ENCODE measurements at places on chromosomes 11 and 22.
A peak's percentile ranks its signal among the peaks of the same experiment; 100 is the strongest.

DNA sequence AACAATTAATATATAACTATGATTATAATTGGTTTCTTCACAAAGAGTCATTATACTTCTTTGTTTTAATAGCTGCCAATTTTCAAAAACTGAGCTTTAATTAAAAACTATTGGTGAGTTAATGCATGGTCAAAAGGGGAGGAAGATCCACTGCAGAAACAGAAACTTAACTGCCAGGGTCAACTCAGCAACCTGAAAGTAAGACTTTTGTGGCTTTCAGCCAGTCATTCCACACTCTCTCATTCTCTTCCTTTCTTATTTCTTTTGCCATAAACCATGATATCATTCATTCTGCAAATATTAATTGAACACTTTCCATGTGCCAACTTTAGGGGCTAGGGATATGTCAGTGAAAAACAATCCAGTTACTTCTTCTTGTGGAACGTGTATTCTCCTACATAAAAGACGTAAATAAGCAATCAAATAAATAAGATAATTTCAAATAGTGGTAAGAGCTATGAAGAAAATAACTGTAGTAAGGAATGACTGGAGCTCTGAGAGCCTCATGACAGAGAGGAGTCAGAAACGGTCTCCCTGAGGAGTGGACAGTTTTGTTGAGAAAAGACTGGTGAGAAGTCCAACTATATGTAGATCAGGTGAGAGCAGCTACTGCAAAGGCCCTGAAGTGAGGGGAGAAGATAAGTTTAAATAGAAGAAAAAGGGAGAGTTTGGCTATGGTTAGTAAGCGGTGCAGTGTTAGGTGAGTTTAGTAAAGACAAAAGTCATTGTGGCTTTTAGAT, 130.5 kb downstream of the GRIA4 start:
- DNase-seq, result no peak

DNA sequence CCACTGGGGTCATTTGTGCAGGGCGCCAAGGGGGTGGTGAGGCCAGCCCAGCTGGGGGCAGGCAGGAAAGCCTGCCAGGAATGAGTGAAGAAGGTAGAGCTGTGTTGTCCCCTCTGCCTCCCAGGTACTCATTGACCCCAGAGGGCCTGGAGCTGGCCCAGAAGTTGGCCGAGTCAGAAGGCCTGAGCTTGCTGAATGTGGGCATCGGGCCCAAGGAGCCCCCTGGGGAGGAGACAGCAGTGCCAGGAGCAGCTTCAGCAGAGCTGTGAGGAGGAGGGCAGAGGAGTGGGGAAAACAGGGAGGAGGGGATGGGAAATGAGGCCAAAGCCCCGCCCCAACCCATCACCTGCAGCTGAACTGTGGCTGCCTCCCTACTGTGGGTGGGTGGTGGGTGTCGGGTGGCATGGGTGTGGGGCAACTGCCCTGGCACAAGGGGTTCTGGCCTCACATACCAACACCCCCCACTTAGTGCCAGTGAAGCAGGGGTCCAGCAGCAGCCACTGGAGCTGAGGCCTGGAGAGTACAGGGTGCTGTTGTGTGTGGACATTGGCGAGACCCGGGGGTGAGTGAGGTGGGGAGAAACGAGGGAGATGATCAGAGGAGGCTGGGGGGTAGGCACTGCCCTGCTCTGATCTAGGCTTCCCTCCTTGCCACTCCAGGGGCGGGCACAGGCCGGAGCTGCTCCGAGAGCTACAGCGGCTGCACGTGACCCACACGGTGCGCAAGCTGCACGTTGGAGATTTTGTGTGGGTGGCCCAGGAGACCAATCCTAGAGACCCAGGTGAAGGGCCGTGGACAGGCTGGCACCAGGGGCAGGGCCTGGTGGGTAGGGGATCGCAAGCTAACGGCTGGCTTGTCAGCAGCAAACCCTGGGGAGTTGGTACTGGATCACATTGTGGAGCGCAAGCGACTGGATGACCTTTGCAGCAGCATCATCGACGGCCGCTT, 3.0 kb downstream of the MUS81 start:
- peak; percentile 0 for DNase-seq

GRCh38 chr11:111310088-111310487, 11.7 kb downstream of the POU2AF3 start:
- no peak for DNase-seq

DNA sequence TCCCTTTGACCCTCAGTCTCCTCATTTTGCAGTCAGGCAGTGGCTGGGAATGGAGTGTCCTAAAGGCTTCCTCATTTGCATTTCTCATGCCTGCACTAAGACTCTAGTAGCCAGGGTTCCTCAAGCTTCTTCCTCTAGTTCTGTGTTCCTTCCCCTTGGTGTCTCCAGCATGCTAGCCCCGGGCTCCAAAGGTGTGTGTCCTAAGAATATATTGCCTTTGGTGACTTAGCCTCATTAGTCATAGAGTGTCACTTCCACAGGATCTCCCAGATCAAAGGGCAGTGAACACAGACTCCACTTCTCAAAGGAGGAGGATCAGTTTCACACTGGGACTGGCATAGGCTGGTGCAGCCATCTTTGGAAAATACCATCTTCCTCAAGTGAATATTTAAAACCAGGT, 21.4 kb upstream of the ACER3 start:
- DNase-seq, result no peak

DNA sequence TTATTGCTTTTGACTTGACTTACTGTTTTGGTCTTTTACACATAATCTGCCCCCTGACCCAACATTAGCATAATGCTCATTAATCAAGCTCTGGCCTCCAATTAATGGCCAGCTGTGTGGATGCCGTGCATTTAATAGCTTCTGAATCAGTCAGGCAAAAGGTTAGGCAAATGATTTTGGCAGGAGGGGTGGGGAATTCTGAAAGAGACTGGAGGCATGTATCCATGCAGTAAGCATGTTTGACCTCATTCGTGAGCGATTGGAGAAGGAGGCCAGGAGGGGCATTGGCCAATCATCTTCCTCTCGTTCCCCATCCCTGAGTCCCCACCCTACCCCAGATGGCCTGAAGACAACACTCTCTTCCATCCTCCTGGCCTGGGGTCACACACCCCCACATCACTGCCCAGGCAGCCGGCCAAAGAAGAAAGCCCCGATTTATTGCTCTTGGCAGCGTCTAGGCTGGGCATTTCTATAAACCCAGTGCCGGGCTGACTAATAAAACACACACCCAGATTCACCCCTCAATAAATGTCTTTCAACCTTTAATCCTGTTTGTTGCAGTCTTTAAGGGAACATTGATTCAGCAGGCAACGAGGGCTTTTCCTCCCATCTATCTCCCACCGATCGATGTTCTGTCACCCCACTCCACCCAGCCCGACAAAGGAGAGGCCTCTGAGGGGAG, 150.0 kb downstream of the OPCML start:
- DNase-seq, result no peak

DNA sequence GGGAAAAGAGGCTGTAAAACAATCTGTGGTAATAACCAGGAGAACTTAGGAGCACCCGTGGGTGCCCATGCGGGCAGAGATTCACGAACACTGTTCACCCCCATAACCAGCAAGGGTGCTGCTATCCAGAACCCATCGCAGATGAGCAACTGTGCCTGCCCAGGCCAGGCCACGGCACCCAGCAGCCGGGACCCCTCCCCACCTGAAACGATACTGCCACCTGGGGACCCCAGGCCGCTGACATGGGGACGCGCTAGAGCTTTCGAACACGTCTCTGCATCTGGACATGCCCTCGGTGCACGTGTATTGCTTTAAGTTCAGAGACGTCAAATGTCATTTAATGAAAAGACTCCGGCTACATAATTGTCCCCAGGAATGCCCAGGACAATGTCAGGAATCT, 14.3 kb upstream of the MUC2 start:
- no peak for DNase-seq

GRCh38 chr11:70173018-70173417, 30.1 kb upstream of the FADD start:
- no peak for DNase-seq

- no peak for DNase-seq
Measured at GRCh38 chr22:37526376-37526775, 7.2 kb upstream of the CARD10 start.

GRCh38 chr11:96036863-96037262, 113.0 kb upstream of the MTMR2 start:
- DNase-seq, result no peak

- DNase-seq, result no peak
Measured at GRCh38 chr22:44926124-44926475, 83.7 kb downstream of the PHF21B start.

DNA sequence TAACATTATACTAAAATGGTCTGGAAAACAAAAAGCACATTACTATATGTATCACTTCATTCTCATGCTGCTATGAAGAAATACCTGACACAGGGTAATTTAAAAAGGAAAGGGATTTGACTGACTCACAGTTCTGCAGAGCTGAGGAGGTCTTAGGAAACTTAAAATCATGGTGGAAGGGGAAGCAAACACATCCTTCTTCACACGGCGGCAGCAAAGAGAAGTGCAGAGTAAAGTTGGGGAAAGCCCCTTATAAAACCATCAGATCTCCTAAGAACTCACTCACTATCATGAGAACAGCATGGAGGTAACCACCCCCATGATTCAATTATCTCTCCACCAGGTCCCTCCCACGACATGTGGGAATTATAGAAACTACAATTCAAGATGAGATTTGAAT, 60.0 kb downstream of the FAM181B start:
- DNase-seq, result no peak

DNA sequence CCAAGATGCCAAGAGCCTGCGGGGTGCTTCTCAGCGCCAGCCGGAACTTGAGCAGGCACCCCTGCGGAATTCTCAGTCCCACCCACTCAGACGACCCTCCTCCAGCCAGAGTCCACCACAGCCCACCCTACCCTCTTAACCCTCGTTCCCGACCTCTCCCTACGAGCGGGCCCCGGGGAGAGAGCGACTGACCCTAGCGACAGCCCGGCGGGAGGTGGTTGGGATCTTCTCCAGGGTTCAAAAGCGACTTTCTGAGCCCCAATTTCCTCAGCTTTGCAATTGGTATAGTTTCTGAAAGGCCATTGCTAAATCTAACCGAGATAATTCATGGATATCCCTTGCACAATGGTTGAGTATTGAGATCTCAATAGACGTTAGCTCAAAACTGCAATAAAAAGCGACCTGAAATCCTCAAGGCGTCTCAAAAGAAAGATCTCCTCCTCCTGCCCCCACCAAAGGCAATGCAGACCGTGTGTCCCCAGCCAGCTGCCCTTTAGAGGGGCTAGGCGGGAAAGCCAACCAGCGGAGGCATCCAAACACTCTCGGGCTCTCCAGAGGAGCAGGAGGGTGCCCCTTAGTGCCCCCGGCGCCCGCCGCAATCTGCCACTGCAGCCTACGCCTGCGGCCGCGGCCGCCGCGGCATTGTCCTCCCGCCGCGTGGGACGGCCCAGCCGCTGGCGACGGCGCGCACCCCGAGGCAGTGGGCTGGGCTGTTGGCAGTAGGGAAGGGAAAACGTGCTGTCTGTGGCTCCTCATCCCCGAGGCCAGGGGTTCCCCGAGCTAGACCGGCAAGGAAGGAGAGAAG, 1.5 kb upstream of the SLC6A5 start:
- no peak for DNase-seq

DNA sequence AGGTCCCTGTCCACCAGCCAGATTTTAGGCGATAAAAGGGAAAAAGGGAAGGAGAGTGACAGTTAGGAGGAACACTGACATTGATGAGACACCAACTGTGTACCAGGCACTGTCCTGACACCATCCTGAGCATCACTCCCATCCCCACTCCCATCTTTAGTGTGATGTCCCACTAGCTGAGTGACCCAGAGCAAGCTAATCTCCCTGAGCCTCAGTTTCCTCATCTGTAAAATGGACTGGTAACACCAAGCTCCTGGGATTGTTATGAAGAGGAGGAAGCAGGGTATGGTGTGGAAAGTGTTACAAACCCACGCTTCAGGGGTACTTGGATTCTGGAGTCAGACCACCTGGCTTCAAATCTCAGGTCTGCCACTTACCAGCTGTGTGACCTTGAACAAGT, 8.5 kb upstream of the P2RY6 start:
- no peak for DNase-seq

GRCh38 chr11:78954696-78955095, 380.0 kb upstream of the NARS2 start:
- no peak for DNase-seq

DNA sequence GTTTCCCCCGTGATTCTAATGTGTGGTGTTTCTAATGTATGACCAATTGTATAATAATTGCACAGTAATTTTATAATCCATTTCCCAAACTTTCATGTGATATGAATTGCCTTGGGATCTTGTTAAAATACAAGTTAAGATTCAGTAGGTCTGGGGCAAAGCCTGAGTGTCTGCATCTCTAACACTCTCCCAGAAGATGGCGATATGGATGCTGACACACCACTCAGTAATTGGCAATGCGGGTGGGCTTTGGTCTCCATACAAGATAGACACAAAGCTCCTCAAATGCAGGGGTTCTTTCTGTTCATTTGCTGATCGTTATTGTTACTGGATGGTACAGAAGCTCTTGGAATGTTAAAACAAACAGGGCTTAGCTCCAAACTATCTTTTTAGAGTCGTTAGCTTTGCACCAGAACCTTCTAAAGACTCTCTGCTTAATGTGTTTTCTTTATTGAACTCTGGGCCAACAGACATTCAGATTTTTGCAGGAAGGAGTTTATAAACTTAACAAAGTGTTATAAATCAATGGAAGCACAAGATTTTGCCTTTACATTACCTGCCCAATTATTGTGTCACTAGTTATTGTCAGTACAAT, 45.4 kb upstream of the ANO3 start:
- no peak for DNase-seq
